ENCODE measurements at places on chromosomes 4 and X. TPM values are rescaled to one million over a fixed set of nuclear protein-coding genes. Genes with fewer than 3 reads are reported as not detected.

GRCh38 chr4:141646969-141647368 lies 10.6 kb downstream of the IL15 start:
- no peak for DNase-seq

DNA sequence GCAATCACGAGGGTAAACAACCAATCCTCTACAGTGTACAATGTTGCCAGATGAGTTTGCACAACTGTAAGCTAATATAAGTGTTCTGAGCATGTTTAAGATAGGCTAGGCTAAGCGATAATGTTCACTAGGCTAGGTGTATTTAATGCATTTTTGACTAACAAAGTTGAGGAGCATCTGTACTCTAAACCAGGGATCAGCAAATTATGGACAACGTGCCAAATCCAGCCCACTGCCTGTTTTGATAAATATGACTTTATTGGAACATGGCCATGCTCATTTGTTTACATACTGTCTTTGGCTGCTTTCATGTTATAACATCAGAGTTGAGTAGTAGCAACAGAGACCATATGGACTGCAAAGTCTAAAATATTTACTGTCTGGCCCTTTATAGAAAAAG lies 46.3 kb upstream of the ARHGEF6 start:
- DNase-seq, result no peak

DNA sequence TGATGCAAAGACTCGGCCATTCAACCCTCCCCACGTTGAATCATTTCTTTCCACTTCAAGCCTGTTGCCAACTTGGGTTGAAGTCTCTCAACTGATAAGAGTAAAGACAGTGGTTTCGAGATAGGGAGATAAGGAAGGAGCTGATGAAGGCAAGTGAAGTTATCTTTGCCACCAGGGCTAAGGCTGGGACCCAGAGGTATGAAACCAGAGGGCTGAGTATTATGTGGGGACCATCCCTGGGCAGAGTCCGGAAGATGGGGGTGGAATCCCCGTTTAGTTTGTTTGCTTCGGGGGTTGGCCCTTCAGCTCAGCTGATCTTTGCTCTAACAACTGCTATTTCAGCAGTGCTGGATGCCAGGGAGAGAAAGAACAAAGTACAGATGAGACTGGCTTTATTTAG lies 2.3 kb upstream of the XPNPEP2 start:
- DNase-seq, result no peak

DNA sequence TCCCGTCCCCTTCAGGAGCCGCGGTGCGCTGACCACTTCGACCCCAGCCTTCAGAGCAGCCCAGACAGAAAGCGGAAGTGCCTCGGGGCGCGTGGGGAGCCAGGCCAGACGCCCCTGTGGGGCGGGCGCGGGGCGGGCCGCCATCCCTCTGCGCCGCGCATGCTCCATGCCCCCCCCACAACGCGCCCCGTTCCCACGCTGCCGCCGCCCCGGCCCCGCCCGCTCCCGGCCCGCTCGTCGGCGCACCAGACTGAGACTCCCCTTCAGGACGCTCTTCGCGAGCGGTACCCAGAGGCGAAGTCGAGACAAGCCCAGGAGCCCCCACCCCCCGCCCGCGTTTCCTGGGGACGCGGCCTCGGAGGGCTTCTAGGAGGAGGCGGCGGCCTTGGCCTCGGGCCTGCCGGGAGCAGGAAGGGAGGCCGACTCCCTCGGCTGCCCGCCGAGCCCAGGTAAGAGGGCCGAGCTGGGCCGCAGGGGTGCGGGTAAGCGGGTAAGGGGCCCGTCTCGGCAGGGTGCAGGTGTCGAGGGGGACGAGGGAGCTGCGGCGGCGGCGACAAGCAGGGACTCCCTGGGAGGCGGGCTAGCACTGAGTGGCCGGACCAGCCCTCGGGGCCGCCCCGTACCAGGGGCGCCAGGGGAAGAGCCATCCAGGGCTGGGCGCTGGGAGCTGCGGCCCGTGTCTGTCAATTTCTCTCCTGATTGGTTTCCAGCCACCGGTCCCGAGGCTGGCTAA lies at the start of gene ZFP92:
TSS of gene ZFP92 (plus strand) at position 218 of the 733 bp plus-strand sequence. CDS start 6,851 bp downstream, outside the sequence.
- DNase-seq, result peak; percentile 81

- no peak for DNase-seq
Observed at GRCh38 chr4:129822701-129823100, 726.7 kb downstream of the C4orf33 start.

- no peak for DNase-seq
Observed at GRCh38 chr4:74499986-74500781, 55.2 kb downstream of the AREG start.

DNA sequence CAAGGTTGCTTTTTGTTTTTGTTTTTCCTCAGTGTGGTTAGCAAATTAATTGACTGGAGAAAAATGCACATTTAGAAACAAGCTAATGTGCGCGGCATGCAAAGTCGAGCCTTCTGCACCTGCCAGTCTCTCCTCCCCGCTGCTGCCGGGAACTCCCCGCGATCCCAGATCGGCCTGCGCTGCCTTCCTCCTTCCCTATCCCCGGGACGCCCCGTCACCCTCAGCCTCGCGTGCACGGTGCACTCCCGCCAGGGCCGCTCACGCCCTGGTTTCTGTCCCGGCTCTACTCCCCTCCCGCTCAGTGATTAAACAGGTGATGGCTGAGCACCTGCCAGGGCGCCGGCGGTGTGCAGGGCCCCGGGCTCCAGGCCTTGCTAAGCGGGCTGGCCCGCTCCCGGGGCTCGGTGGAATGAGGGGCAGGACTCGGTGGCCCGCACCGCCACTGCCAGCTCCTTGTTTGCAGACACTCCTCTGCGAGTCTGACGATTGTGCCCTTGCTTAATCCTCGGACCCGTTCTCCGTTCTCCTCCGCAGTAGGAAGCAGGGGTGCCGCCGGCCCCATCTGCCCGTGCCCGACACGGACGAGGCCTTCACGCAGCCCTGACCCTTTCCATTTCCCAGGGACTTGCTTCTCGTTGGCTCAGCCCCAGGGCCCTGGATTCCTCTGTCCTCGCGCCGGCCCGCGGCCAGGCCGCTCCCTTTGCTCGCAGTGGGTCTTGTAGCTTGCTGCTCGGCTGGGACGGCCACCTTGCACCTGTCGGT lies 143.4 kb downstream of the TRIML1 start:
- DNase-seq, result no peak

- DNase-seq, result no peak
Observed at GRCh38 chr4:113159942-113160545, 110.6 kb downstream of the ANK2 start.

DNA sequence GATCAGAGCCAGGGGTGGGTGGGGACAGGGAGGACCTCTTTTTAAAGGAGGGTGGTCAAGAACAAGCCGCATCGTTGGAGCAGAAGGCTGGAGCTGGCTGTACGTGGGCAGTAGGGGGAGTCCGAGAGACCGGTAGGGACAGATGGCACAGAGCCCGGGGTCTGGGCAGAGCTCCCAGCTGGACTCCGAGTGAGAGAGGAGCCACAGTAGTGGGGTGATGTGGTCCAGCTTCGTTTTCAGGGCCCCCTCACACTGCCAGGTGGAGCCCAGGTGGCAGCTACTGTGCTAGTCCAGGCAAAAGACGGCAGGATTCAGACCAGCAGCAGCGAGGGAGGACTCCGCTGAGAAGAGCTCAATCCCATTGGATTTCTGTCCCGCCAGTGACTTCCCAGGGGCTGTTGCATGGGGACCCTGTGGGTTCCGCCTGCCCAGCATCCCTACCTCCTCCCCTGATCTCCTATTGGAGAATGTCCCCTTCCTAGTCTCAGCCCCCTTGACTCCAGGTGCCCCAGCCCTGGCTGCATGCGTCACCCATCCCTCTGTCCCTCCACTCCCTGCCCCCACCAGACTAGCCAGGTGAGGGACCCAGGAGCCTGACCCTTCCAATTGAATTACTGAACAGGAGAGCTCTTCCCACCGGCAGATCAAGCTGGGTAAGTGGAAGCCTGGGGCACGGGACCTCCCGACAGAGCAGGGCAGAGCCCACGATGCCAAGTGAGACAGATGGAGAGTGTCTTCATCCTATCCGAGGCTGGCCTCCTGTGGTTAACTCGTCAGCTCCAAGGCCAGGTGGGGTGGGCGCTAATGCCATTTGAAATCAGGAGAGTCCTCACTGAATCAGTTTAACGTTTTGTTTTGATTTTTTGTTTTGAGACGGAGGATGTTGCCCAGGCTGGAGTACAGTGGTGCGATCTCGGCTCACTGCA lies 2.9 kb downstream of the ARHGAP4 start:
- peak; percentile 86 for DNase-seq

GRCh38 chrX:18887825-18888212 lies 96.1 kb downstream of the PHKA2 start:
- DNase-seq, result peak; percentile 10

- no peak for DNase-seq
Observed at GRCh38 chrX:112247714-112248113, 165.1 kb upstream of the TRPC5 start.

CD99 gene
- 219 TPM for polyA plus RNA-seq

MAGIX gene
- polyA plus RNA-seq, result 0.96 TPM

CXCL5 gene
- 2.2 TPM for polyA plus RNA-seq

PROM1 gene
- 0.20 TPM for polyA plus RNA-seq

GALNTL6 gene
- 12.5 TPM for polyA plus RNA-seq

PRRG1 gene
- 0.62 TPM for polyA plus RNA-seq

MAB21L2 gene
- not detected for polyA plus RNA-seq

NLGN3 gene
- polyA plus RNA-seq, result 0.48 TPM

RASL11B gene
- polyA plus RNA-seq, result 12.2 TPM

All from spleen (tissue), 13 donors.